ENCODE measurements at places on chromosomes 11 and 22. TPM values are rescaled to one million over a fixed set of nuclear protein-coding genes. Genes with fewer than 3 reads are reported as not detected.

GGTLC2 gene
- not detected for total RNA-seq

KCNQ1 gene
- 15.0 TPM for total RNA-seq

ZNF280B gene
- 2.0 TPM for total RNA-seq

RFPL3 gene
- not detected for total RNA-seq

TBX1 gene
- total RNA-seq = not detected

GPHA2 gene
- total RNA-seq = not detected

CHRM1 gene
- not detected for total RNA-seq

SLC5A1 gene
- total RNA-seq = not detected

GRCh38 chr11:1336836-1337646 lies 27.6 kb upstream of the TOLLIP start:
- peak; percentile 28 for DNase-seq

DNA sequence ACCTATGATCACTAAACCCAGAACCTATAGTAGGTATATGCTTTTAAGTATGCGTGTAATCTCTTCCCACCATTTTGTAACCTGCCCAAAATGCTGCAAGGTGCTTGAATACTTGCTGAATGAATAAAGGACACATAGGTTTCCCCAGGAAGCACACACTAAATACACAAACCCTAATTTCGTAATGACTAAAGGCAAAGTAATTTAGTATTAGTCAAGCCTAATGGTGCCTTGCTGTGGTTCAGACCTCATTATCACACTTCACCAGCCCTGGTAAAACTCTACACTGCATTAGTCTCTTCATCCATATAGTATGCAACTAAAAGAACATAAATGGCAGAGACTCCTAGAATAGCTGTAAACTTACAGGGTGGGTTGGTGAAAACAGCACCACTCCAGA lies 289.0 kb upstream of the PITPNB start:
- no peak for DNase-seq

- DNase-seq = no peak
Observed at GRCh38 chr11:60124802-60125432, 36.5 kb downstream of the MS4A2 start.

DNA sequence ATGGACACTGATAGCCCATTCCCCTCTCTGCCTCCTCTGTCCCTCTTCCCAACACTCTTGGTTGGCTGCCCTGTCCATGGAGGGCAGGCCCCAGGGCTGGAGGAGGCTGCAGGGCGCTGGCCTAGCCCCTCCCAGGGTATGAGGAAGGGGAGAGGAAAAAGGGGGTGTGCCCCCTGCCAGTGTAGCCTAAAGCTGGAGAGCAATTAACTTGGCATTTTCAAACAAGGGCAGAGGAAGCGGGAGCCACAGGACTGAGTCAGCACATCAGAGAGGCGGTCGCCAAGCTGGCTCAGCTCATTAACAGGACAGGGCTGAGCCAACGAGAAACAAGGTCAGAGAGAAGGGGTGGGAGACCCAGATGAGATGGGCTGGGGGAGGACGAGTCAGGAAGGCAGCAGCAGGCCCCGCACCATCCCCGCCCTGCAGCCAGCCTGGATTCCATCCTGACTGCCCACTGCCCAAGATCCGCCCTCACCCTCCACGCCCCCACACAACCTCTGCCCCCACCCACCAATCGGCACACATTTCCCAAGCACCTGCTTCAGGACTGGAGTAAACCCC lies 76.3 kb downstream of the BUD13 start:
- DNase-seq = peak; percentile 14

DNA sequence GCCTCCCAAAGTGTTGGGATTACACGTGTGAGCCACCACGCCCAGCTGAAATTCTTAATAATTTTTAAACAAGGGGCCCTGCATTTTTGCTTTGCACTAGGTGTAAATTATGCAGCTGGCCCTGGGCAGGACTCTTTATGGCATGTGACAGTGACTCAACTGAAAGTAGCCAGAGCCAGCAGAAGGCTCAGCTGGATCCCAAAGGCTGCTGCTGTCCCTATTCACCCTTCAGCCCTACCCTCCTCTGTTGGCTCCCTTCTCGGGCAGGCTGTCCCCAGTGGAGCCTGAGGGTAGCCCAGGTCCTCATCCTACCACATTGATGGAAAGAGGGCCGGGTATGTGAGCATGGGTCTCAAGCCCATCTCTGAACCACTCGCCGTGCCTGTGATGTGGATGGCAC lies 45.6 kb downstream of the CD82 start:
- DNase-seq = no peak

DNA sequence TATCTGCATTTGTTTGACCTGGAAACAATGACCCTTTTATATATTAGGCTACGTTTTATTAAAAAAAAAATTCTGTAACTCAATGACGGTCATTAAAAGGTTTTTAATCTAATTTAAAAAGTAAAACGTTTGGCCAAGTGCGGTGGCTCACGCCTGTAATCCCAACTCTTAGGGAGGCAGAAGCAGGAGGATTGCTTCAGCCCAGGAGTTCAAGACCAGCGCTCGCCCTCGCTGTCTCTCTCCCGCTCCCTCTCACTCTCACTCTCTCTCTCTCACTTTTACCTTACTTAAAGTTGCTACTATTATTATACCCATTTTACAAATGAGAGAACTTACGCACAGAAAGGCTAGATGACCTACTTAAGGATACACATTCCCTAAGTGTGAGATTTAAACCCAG lies 814 bp upstream of the NARS2 start:
- DNase-seq = no peak

DNA sequence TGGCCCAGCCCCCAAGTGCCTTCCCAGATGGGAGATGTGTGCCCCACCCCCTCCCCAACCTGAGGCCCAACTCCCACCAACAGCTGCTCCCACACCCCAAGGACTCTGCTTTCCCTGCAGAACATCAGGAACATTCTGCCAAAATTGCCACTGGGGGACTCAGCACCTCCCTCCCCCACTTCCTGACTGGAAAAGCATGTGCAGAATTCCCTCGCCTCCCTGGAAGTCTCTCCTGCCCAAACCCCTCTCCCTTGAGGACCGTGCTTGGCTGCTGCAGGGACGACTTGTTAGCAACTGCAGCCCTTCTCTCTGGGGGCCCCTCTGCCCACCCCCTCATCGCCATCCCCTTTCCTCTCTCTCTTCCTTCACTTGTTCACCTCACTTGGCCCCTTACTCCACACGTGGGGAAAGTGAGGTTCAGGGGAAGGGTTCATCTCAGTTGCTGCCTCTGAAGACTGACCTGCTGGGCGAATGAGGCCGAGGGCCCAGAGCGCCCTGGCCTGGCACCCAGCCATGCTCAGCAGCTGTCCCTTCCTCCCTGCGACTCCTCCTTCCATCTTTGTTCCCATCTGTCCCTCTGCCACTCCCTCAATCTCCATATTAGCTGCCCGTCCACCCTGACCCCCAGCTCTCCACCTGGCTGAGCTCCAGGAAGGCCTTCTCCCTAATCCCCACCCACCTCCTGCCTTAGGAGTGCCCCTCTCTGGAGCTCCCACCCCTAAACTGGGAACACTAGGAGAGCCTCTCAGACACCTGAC lies 105.1 kb downstream of the CHST1 start:
- no peak for DNase-seq

DNA sequence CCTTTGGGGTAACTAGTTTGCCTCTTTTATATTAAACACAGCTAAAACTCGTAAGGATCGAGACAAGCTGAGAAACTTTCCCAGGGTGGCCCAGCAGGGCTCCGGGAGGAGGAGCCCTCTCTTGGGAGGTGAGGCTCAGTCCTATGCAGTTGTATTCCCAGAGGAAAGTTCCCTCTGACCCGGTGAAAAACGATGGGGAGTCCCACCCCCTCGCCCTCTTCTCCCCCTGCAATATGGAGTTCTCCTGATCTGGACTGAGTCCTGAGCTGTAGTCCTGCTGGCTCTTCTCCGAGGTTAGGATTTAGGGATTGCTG lies 1.3 kb downstream of the NTM start:
- DNase-seq = no peak

GRCh38 chr11:19966441-19966840 lies 193.8 kb downstream of the DBX1 start:
- no peak for DNase-seq

GRCh38 chr11:121670805-121671282 lies 218.1 kb upstream of the SORL1-AS1 start:
- DNase-seq = no peak

DNA sequence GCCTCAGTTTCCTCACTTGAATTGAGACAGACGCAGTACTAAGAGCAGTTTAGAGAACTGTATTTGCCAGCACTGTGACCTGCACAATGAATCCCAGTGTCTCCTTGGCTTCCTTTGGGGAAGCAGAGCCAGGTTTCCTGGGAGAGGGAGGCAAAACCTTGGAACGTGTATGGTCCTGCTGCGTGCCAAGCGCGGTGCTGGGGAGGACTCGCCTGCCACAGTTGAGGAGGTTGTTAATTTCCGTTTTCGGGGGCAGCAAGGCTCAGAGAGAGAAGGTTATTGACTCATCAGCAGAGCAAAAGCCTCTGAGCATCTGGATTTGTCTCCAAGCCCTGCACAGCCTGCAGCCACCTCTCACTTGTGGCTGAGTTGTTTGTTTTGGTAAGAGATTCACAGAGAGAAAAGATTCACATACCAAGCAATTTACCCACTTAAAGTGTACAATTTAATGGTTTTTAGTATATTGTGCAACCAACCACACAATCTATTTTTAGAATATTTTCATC lies 10.8 kb downstream of the SYT12 start:
- no peak for DNase-seq

DNA sequence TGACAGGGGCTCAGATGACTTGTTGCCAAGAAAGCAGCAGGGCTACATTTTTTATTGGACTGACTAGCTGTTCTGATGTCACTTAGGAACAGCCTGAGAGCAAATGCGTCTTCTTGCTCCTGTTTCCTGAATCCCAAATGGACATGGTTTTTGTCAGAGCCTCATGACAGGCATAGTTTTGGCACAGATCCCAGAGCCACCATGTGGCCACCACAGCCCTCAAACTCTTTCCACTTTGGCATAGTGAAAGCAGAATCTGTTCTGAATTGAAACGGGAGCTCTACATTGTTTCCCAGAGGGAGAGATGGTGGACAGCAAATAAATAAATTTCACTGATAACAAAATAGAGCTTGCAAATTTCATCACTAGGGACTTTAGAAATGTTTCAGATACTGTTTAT lies 222.2 kb downstream of the C11orf87 start:
- no peak for DNase-seq

- DNase-seq = no peak
Observed at GRCh38 chr11:99865951-99866350, 821.1 kb upstream of the ARHGAP42 start.

DNA sequence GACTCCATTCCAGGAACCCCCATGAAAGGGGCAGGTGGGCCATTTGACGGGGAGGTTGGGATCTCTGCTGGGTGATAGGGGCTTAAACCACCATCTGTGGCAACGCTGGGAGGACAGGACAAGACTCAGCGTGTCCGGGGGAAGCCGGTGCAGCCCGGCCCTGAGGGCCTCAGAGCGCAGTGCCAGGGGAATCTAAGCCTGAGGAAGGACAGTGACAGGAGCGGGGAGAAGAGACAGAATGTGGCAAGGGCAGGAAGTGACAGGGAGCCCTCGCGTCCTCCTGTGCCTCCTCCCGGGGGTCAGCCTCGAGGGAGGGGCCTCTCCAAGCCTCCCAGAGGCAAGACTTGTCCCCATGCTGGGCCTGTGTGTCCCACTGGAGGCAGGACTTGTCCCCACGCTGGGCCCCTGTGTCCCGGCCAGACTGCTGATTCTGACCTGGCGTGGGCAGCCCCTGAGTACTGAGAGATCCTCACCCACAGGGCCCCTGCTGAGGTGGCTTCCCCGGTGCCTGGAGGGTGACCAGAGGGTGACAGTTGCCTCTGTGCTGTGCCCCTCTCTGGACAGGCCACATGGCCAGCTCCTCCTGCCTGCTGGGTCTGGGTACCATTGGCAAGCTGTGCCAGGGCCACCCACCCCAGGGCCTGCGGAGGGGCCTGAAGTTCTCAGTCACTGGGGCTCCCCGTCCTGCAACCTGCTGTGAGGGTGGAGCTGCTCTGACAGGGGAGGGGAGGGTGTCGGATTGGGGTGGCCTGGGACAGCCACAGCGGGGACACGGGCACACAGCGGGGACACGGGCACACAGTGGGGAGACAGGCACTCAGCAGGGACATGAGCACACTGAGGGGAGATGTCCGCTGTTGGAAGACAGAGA lies 676.2 kb downstream of the BRD1 start:
- no peak for DNase-seq

GRCh38 chr11:40467771-40468170 lies 991.7 kb downstream of the LRRC4C start:
- DNase-seq = no peak

DNA sequence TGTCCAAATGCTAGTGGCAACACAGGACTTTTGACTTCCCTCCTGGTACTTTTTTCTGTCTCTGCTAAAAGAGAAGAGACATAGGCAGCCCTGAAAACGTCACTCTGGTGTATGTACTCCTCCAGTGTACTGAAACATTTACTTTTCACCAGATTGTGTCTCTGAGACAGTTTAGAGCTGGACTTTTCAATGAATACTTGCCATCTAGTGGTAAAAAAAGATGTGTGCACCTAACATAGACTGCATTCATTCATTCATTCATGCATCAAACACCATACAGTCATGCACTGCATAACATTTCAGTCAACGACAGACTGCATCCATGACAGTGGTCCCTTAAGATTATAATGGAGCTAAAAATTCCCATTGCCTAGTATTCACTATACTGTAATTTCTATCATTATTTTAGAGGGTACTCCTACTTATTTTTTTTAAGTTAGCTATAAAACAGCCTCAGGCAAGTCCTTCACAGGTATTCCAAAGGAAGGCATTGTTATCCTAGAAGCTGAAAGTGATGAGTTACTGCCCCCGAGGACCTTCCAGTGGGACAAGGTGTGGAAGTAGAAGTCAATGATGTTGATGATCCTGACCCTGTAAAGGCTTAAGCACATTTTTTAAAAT lies 186.2 kb downstream of the SPON1 start:
- DNase-seq = no peak

DNA sequence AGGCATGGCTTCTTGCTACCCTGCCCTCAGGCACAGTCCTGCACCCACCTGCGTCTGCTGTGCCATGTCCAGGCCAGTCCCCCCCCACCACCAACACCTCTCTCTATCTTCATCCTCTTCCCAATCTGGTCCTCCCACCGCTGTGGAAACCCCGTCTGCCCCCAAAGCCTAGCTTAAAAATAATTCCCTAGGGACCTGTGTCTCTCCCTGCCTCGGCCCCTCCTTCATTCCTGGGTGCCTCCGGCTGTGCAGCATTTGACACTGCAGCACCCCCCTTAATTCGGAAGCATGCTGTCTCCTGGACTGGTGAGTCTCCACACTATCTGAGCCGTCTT lies 2.5 kb upstream of the ASCL2 start:
- no peak for DNase-seq

All from activated CD4-positive, alpha-beta memory T cell treated with anti-CD3 and anti-CD28 coated beads, Interleukin-2, amount 10 ng/mL, durations not matched to agents 7 days and 5 days (primary cell).